ENCODE measurements at places on chromosomes 4 and X.

- DNase-seq = no peak
Measured at GRCh38 chr4:12421364-12421763, 992.7 kb upstream of the HS3ST1 start.

- no peak for DNase-seq
Measured at GRCh38 chrX:16770970-16771482, 15.2 kb upstream of the TXLNG start.

DNA sequence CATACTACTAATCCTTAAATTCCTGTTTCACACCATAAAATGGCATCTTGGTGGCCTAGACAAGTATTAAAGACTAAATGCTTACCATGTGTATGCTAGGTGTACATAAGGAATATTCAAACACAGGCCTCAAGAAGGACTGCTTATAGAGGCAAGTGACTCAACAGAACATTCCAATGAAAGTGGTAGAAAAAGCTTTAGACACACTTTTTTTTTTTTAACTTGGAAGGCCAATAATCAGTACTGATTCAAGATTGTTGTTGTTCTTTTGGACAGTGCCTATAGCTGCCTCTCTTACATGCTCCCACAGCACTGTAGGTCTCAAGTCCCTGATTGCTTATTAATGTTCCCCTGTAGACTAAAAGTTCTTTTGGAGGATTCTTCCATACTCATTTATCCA lies 77.6 kb downstream of the FBXL5 start:
- DNase-seq = no peak

DNA sequence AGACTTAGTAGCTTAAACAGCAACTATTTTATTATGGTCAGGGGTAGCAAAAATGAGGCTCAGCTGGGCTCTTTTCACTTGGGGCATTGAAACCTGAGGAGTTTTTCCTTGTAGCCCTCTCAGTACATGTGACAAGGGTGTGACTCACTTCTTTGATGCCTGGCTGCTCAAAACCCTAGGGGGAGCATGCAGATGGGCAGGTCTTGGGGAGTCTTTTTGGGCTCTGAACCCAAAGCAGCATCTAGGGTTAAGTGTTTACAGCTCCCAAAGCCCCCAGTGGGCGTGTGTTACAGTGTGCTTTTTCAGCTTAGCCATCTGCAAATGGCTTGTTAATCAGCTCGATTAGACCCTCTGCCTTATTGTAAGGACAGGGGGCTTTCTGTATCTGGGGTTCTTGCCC lies 1752.7 kb downstream of the PCDH7 start:
- no peak for DNase-seq

Measured in stimulated activated CD4-positive, alpha-beta T cell treated with anti-CD3 and anti-CD28 coated beads, Interleukin-15, amount 100 ng/mL, for 1 hour (primary cell).